ENCODE measurements at places on chromosomes 3 and 15.

DNA sequence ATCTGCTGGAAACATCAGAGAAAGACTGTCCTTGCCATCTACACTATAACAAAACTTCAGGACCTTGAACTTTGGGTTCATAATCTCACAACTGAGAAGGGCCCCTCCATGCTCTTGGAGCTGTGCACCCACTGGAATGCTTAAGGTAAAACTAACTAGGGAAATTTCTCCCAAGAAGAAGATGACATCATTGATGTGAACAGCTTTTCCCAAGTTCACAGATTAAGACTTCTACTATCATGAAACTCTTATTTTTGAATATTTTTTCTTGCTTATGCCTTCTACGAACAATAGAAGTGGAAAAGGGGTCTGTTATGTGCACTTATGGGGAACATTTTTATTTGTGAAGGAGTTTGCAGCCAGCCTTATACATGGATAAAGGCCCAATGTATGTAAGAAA lies 5.0 kb downstream of the CYP11A1 start:
- DNase-seq, result no peak

DNA sequence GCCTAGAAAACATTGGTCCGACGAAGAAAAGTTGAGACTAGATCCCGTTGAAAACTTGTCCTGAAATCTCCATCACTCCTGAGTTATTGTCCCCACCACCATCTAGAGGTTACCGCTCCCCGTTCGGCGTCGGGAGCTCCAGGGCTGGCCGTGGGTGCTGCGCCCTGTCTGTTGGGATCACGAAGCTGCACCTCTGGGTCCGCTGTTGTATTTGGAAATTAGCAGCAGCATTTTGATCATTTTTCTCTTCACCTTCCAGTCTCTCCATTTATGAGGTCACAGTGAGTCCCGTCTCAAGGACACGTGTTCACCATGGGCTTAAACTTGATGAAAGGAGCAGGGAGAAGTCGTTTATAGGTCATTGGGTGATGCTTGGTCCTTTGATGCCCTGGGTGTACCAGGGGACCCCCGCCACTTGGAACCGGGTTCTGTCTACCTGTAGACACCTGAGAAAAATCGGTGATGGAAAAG lies 565 bp downstream of the MANF start:
- no peak for DNase-seq

- peak; percentile 77 for DNase-seq
Measured at GRCh38 chr15:49877117-49877872, 241.7 kb downstream of the ATP8B4 start.

DNA sequence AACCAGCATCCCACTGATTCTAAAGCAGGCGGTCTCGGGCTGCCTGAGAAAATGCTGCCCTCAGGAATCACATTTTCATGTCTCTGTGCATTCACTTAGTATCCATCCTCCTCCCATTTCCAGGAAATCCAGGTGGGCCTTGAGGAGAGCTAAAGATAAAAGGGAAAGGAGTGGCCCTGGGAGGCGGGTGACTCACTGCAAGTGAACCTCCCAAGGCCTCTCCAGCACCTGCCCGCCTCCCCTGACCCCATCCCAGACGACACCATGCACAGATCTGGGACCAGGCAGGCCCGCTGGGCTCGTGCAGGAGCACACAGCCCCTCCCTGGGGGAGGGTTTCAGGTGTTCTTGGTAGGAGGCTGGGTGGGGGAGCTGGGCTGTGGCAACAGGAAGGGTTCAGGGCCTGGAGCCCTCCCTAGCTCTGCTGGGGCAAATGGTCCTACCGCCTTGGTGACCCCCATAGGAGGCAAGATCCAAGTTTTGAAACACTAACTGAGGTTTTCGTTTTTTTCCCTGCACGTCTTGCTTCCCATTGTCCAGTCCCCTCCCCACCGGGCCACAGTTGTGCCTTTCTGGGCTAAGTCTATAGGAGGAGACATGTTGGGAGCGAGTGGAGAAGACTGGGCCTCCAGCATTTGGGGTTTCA lies 22.2 kb downstream of the MELTF start:
- DNase-seq, result no peak

- DNase-seq, result no peak
Measured at GRCh38 chr15:61889706-61890105, 170.5 kb downstream of the VPS13C start.

- DNase-seq, result no peak
Measured at GRCh38 chr3:33091746-33092145, 5.2 kb downstream of the GLB1 start.

- no peak for DNase-seq
Measured at GRCh38 chr3:23728601-23729117, 77.1 kb upstream of the UBE2E1 start.

GRCh38 chr3:141081141-141081795 lies 30.1 kb downstream of the SPSB4 start:
- DNase-seq, result no peak

GRCh38 chr15:71191296-71191695 lies 76.0 kb downstream of the THSD4 start:
- DNase-seq, result no peak

DNA sequence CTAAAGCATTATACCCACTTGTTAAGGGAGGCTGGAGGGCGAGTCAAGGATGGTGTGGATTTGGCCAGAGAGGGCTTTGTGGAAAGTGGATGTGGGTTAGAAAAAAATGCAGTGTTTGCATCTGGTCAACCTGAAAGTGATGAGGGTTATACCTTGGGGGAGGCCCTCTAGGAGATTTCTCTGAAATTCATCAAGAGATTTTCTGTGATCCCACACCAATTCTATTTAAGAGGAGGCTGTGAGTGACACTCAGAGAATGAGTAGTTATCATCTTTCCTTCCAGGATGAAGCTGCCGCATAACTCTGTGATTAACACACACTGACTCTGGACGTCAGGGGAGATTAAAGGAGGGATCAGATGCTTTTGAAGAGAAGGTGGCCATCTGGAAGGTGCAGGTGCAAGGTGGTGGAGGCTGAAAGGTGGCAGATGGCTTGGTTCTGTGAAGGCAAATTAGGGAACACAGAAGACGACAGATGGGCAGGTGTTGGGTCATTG lies 54.8 kb downstream of the ANAPC13 start:
- DNase-seq, result no peak

DNA sequence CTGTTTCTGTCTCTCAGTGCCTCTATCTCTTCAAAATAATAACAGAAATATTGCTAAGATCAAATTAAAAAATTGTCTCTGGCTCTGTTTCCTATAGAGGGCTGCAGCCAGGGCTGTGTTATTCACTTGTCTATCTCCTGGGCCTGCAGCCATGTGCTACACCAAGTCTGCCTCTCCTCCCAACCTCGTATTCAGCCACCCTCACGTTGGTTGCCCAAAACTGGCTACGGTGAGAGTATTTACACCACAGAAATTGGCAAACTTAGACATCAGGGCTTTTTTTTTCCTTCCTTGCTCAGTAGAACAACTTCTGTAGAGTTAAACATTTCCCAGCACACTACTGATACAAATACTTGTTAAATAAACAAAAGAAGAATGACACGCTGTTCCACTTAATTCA lies 320.9 kb upstream of the ICE2 start:
- no peak for DNase-seq

DNA sequence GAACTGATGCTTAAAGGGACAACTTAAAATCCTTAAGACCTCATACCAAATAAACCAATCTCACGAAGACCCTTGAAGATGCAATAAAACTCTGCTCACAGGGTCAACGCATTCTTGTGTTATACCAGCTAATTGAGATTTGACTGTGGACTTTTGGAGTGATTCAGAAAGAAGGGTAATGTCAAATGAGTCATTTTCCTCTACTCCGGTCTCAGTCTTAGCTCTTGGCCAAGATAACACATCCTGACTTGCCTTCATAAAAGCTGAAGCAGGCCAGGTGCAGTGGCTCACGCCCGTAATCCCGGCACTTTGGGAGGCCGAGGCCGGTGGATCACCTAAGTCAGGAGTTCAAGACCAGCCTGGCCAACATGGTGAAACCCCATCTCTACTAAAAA lies 3.8 kb downstream of the PKM start:
- peak; percentile 40 for DNase-seq

DNA sequence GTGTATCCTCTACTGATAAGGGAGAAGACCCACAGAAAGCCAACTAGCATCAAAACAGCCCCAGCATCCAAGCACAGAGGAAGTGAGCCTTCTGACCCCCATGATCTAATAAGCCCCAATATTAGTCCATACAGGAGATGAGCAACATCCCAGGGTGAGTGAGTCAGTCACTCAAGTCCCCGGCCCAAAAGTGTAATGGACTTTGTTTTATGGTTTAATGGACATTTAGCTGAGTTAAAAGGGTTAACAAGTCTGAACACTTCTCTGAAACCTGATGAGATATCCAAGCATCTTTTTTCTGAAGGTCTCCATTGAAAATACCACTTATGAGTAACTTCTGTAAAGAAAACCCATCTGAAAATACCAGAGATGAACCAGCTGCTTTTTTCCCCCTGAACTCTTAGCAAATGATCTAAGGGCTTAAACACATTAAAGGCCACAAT lies 115.6 kb downstream of the GREM1 start:
- DNase-seq, result no peak

All from fibroblast of the conjunctiva (primary cell).